ENCODE measurements at places on chromosomes 4 and X. TPM values are rescaled to one million over a fixed set of nuclear protein-coding genes. Genes with fewer than 3 reads are reported as not detected.

GRCh38 chrX:38805432-38806389 is 4.5 kb downstream of the MID1IP1 start:
- peak; percentile 20 for DNase-seq

Gene LIMCH1
- 20.4 TPM for total RNA-seq

Gene FGB
- not detected for total RNA-seq

DNA sequence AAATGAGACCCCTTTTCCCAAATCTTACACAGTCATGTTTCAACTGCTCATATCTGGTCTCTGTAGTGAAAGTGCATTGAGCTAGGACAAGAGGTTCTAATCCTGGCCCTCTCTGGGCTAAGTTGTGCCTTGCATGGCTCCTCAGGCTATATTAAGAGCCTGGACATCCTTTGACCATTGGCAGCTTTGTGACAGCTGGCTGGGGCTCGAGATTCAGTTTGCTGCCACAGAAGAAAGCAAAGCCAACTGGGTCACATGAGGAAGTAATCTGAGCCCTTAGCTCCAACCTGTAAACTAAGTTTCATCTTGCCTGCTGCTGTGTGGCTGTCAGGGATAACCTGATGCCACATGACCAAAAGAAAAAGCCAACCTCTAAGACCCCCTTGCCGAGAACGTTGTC is 51.8 kb upstream of the JADE1 start:
- no peak for DNase-seq

Gene TAF7L
- not detected for total RNA-seq

Gene TCEAL8
- total RNA-seq, result 60.7 TPM

Gene GEMIN8
- total RNA-seq, result 19.4 TPM

DNA sequence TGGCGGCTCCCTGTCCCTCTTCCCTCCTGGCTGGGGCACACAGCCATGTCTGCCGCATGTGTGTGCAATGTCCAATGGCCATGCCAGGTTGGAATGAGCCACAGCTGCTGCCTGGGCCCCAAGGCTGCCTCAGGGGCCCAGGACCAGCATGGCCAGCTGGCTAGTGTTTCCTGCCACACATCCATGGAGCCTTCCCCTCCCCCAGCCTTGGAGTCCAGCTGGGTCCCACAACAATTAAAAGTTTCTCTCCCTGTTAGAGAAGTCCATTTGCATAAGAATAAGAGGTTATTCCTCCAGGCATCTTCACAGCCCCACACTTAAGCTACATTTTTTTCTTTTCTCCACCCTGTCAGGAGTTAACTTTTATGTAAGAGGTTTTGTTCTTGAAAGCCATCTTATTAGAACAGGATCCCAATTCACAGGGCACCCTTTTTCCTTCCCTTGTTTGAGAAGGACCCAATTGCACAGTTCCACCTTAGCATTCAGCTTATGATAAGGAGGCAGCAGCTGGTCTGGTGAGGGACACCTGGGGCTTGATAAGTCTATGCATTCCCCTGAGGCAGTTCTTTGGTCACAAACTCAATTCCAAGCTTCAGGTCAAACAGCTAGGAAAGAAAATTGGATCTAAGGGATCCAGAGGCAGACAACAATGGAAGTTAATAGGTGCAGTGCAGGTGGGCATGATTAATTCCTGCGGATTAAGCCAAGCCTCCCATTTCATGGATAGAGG is 963.3 kb upstream of the GRIA3 start:
- no peak for DNase-seq

DNA sequence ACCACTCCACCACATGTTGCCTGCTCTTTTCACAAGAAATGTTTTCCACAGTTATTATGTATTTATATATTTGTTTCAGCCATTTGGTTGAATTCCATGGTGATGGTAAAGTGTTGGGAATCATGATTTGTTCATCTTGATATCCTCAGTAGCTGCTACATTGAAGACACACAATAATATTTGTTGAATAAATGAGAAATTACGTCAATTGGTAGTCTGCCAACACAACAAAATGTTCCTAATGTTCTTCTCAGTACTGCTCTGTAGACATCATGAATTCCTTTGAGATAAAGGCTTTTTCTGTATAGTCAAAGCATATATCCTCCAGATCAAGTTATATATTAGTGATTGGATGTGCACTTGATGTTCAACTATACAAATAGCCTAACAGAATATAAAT is 29.5 kb downstream of the CXXC4 start:
- no peak for DNase-seq

- peak; percentile 16 for DNase-seq
Measured at GRCh38 chrX:103913356-103914020, 48.9 kb upstream of the TMSB15B start.

DNA sequence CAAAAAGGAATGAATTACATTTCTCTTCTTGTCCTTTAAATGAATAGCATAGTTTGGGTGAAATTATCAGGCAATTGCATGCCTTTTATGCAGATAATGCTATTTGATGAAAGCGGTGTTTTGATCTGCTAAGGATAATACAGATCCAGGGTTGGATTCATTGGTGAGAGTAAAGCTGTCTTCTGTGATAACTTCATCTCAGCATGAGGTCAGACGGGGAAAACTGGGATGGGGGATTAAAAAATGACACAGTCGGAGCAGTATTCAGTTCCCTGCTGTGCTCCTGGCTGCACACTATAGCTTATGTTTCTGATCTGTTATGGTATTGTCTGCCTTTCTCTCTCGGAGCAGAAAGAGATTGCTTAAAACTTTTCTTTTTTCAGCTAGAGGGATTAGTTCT is 105.9 kb upstream of the TENM3 start:
- peak; percentile 31 for DNase-seq

Gene SLC25A5
- 176 TPM for total RNA-seq

- peak; percentile 83 for DNase-seq
Measured at GRCh38 chr4:79650794-79651431, 242.9 kb upstream of the GK2 start.

- no peak for DNase-seq
Measured at GRCh38 chr4:114041117-114041475, 61.6 kb upstream of the ARSJ start.

- no peak for DNase-seq
Measured at GRCh38 chr4:83266689-83267088, 17.9 kb downstream of the COQ2 start.

Measured in A172 (cell line).